ENCODE measurements at places on chromosomes 2 and 18.
A peak's percentile ranks its signal among the peaks of the same experiment; 100 is the strongest.

DNA sequence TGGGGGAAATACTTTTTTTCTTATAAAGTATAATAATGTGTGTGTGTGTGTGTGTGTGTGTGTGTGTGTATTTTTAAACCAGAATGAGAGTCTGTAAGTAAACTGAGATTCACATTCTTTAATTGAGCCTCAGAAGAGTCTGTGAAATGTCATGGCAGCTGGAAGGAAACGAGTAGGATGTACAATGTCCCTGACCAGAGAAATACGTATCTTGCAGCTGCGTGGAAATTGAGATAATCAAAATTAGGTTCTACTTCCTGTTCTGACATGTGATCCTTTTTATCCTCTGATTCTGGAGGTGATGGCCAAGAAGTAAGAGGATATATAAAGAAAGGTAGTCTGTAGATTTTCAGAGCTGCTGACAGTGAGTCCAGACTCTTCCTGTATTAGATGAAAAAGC, 50.0 kb downstream of the SH3RF3 start:
- DNase-seq = no peak

DNA sequence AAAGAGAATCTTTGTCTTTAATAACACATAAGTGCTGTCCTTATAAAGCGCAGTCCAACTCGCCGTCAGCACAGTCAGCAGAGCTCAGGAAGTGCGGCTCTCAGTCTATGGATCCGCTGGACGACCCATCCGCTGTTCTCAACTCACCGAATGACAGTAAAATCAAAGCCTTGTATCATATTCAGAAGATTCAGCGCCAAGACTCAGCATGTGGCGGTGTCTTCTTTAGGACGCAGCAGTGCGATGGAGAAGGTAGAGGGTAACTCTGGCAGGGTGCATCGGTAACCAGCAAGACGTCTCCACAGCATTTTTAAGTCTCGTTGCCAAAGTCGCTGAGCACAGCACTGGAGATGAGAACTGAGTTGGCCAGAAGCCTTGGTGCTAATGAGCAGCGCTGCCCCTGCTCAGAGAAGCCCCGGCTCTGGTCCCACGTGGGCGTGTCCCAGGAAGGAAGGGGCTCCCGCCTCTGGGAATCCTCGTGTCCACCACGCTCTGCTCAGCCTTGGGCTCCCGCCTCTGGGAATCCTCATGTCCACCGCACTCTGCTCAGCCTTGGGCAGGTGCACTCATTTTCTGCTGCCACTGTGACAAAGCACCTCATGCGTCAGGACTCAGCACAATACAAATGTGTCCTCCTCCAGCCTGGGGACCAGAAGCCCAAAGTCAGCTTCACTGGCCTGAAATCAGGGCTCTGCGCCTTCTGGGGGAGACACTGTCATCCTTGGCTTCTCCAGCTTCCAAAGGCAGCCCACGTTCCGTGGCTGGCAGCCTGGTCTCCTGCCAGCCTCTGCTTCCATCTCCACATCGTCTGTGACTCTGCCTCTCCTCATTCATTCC, 238.0 kb upstream of the SALL3 start:
- DNase-seq = no peak

GRCh38 chr18:50272568-50272967, 6.3 kb upstream of the CFAP53 start:
- no peak for DNase-seq

- peak; percentile 73 for DNase-seq
Measured at GRCh38 chr2:219285894-219286425, 6.8 kb downstream of the DNAJB2 start.

GRCh38 chr2:30239308-30239985, 8.1 kb downstream of the LBH start:
- DNase-seq = no peak

DNA sequence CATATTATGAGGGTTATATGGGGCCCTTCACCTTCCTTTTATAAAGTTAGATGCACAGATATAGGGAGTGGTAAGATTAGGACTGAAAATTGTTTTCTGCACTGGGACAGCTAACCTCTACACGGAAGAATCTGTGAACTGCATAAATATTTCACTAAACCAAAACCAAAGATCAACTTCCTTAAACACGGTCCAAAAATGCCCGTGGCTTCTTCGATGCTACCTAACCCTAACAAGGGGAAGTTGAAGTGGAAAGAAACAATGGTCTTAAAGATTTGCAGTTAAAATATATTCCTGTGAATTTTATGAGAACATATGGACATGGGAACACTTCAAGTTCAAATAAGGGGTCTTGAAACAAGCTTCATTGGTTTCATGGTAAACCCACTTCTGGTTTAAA, 33.3 kb upstream of the PAX3 start:
- DNase-seq = no peak

All from NCI-H2227 treated with DMSO at 0.1 percent for 48 hours (cell line).